ENCODE measurements at places on chromosomes 7 and 10. TPM values are rescaled to one million over a fixed set of nuclear protein-coding genes. Genes with fewer than 3 reads are reported as not detected.

The OPN1SW gene
- not detected for total RNA-seq

DNA sequence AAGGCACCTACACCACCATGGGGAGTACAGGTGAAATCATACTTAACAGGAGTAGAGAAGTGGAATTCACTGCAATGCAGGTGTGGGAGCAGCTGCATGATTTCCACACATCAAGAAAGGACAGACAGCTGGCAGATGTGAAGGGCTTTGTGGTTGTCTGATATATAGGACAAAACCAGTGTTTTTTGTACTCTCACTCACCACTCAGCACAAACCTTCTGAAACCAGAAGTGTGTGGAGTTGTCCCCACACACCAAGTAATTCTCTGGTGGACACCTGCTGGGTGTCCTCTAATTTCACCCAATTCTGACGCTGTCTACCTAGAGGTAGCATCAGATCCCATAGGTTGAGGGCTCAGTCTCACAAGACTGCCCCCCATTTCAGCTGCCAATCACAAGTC is 327.7 kb upstream of the KMT2E start:
- H3K27ac ChIP-seq = no peak overlapping the region
- no peaks in the 10 kb centered on the region for H3K36me3 ChIP-seq
- no peaks in the 10 kb centered on the region for H3K4me1 ChIP-seq
- H3K27me3 ChIP-seq = peaks cover 25% of the 10 kb centered on the region

- no peak overlapping the region for H3K27ac ChIP-seq
- no peak overlapping the region for H3K4me3 ChIP-seq
- peaks cover under 1% of the 10 kb centered on the region for H3K4me1 ChIP-seq
- H3K36me3 ChIP-seq = no peaks in the 10 kb centered on the region
Measured at GRCh38 chr7:148521271-148521670, 69.3 kb upstream of the C7orf33 start.

GRCh38 chr10:49297818-49298670 is 926 bp upstream of the C10orf71 start:
- no peaks in the 10 kb centered on the region for H3K4me1 ChIP-seq
- no peak for DNase-seq
- H3K4me3 ChIP-seq = no peak overlapping the region
- peaks cover 5% of the 10 kb centered on the region for H3K27me3 ChIP-seq

- no peaks in the 10 kb centered on the region for H3K4me1 ChIP-seq
- DNase-seq = no peak
- no peaks in the 10 kb centered on the region for H3K36me3 ChIP-seq
- H3K27me3 ChIP-seq = no peaks in the 10 kb centered on the region
- no peak overlapping the region for H3K4me3 ChIP-seq
Measured at GRCh38 chr7:157875230-157876179, 538.7 kb downstream of the DNAJB6 start.

The CCDC146 gene
- total RNA-seq = 2.7 TPM

The GNAT3 gene
- not detected for total RNA-seq

GRCh38 chr7:114879554-114879953 is 42.3 kb upstream of the MDFIC start:
- DNase-seq = no peak
- no peaks in the 10 kb centered on the region for H3K4me1 ChIP-seq
- no peak overlapping the region for H3K27ac ChIP-seq
- H3K36me3 ChIP-seq = no peaks in the 10 kb centered on the region
- H3K27me3 ChIP-seq = peaks cover 10% of the 10 kb centered on the region
- H3K4me3 ChIP-seq = no peak overlapping the region

- no peaks in the 10 kb centered on the region for H3K27me3 ChIP-seq
- no peak overlapping the region for H3K4me3 ChIP-seq
- no peak overlapping the region for H3K27ac ChIP-seq
- peaks cover 32% of the 10 kb centered on the region for H3K4me1 ChIP-seq
Measured at GRCh38 chr7:116215551-116215950, 5.2 kb downstream of the TES start.

DNA sequence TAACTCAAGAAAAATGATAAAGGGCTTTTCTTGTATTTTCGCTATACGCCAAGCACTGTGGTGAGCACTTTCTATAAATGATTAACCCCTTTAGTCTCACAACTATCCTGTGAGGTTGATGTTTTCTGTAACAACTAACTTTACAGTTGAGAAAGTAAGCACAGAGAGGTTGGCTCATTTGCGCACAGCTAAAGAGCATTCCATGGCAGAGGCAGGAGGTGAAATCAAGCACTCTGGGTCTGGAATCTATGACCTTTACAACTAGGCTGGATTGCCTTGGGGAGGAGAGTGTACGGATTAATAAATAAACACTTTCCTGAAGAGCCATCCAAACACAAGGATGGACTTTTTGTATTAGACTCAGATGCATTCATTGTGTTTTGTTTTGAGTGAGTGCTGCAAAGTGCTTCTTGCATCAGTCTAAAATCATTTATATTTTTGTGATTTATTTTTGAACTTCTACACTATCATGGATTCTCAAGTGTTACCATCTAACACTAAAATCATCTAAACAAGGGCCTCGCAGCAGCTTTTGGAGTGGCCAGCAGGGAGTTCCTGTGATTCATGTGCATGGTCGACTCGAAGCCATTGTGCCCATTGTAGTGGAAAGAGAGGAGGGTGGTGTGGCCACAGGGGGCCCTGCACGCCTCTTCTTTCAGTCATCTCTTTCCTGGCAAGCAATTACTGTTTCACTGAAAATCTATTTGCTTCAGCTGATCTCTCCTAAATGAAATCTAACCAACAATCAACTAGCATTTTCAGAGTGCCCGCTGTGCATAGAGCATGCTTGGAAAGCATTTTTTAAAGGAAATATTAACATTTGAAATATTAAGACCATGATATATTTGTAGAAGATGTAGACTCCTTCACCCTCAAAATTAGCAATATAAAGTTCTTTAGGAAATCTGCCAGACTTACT is 633.4 kb upstream of the COBL start:
- no peak overlapping the region for H3K27ac ChIP-seq
- H3K36me3 ChIP-seq = no peaks in the 10 kb centered on the region
- no peak overlapping the region for H3K4me3 ChIP-seq
- H3K4me1 ChIP-seq = no peaks in the 10 kb centered on the region

The GAD2 gene
- total RNA-seq = not detected

The HOGA1 gene
- 0.88 TPM for total RNA-seq

DNA sequence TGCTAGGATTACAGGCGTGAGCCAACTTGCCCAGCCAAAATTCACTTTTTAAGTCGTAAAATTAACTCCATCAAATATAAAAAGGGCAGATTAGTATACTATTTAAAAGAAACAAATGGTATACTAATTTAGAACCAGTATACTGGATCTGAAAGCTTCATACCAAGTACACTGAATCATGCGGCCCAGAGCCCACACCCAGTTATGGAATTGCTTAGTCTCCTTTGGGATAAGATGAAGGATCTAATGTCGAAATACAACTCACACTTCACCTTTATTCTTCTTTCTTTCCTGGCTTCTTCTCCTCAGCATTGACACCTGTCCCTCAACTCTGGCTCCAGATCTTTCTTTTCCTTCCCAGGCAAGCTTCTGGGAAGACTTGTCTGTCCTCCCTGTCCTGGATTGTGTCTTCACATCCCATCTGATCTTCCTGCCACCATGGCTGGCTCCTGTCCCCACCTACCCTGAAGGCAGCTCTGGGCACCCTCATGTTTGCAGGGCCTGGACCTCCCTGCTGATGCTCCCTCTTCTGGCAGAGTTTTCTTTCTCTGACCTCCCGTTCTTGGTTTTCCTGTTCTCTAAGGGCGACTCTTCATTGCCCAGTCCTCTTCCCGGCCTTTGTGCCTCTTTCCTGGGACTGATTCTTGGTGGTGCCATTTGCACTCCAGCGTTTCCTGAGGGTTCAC is 57.8 kb upstream of the CTBP2 start:
- peaks cover 13% of the 10 kb centered on the region for H3K4me1 ChIP-seq
- H3K27me3 ChIP-seq = no peaks in the 10 kb centered on the region
- H3K4me3 ChIP-seq = no peak overlapping the region
- H3K27ac ChIP-seq = peak overlapping the region; percentile 61
- no peaks in the 10 kb centered on the region for H3K36me3 ChIP-seq

The AGAP5 gene
- 16.0 TPM for total RNA-seq

- no peaks in the 10 kb centered on the region for H3K27me3 ChIP-seq
- H3K36me3 ChIP-seq = no peaks in the 10 kb centered on the region
- H3K4me1 ChIP-seq = peaks cover 5% of the 10 kb centered on the region
- DNase-seq = no peak
- no peak overlapping the region for H3K4me3 ChIP-seq
Measured at GRCh38 chr10:80613466-80614170, 75.9 kb downstream of the SH2D4B start.

DNA sequence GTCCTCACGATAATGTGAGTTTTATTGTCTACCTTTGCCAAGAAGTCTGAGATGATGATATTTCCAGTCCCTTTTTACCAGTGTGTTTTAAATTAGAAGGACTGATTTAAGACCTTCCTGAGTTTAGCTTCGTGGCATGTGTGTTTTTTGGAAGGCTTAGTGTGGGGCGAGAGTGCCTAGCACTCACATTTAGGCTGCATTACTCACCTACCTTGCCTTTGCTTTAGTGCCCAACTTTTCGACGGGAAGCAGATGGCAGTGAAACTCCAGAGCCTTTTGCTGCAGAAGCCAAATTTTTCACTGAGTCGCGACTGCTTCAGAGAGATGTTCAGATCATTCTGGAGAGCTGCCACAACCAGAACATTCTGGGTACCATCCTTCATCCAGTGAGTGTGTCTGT is 50.9 kb downstream of the SND1 start:
- DNase-seq = no peak
- peaks cover 9% of the 10 kb centered on the region for H3K4me1 ChIP-seq
- peaks cover 89% of the 10 kb centered on the region for H3K36me3 ChIP-seq
- no peaks in the 10 kb centered on the region for H3K27me3 ChIP-seq
- H3K4me3 ChIP-seq = no peak overlapping the region
- H3K27ac ChIP-seq = no peak overlapping the region

DNA sequence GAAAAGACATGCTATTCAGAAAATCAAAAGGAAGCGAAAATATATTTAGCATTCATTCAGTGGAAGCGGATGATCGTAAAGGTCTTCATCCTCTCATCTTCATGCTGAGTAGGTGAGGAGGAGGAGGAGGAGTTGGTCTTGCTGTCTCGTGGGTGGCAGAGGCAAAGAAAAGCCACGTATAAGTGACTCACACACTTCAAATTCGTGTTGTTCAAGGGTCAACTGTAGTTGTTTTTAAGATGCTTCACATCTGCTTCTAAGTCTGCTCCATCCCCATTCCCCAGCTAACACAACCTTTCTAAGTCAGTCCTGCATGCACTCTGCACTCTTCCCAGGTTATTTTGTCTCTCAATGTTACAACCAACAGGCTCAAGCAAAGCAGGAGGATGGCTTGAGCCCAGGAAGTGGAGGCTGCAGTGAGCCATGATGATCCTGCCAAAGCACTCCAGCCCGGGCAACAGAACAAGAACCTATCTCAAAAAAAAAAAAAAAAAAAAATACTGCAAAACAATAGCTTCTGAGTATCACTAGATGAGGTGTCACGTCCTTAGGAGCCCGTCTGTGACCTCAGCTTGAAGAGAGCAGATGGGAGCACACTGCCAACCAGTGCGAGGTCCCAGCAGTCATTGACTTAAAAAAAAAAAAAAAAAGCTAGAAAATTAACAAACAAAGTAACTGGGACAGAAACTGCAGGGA is 70.5 kb downstream of the SFMBT2 start:
- H3K27ac ChIP-seq = no peak overlapping the region
- no peak overlapping the region for H3K4me3 ChIP-seq
- peaks cover 9% of the 10 kb centered on the region for H3K4me1 ChIP-seq
- peaks cover 6% of the 10 kb centered on the region for H3K36me3 ChIP-seq

The BMPR1A gene
- total RNA-seq = 27.3 TPM

The ATP6V0A4 gene
- 0.40 TPM for total RNA-seq

GRCh38 chr7:18356191-18356645 is 139.3 kb upstream of the HDAC9 start:
- DNase-seq = peak; percentile 27
- no peak overlapping the region for H3K27ac ChIP-seq
- no peaks in the 10 kb centered on the region for H3K36me3 ChIP-seq
- H3K27me3 ChIP-seq = no peaks in the 10 kb centered on the region
- H3K4me3 ChIP-seq = no peak overlapping the region
